ENCODE measurements at places on chromosomes 13 and 19.

- DNase-seq, result no peak
Observed at GRCh38 chr19:35608251-35608650, 4.3 kb upstream of the HAUS5 start.

GRCh38 chr13:30718661-30719524 lies 16.4 kb upstream of the ALOX5AP start:
- peak; percentile 82 for DNase-seq

DNA sequence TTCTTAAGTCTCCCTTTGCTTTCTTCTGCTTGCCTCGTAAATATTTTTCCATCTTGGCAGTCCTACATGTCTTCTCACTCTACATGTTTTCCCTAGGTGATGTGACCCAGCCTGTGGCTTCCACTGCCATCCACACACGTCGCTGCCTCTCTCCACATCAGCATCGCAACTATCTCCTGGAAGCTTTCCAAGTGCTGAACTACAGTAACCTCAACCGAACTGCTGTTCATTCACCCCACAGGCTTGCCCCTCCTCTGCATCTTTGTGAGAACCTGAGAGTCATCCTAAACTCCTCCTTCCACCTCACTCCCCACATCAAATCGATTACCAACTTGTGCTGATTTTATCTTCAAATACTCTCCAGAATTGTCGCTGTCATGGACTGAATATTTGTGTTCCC lies 41.2 kb upstream of the USPL1 start:
- no peak for DNase-seq

DNA sequence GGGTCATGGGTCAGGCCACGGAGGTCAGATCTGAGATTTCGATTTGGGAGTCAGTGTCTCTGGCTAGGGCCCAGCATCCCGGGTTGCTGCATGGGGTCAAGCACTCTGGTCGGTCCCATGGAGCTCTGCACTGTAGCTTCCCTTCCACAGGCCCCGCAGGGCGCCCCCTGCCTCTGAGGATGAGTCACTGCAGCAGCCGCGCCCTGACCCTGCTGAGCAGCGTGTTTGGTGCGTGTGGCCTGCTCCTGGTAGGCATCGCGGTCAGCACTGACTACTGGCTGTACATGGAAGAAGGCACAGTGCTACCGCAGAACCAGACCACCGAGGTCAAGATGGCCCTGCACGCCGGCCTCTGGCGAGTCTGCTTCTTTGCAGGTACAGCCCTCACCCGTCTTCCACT lies 3.6 kb downstream of the CACNG7 start:
- no peak for DNase-seq

GRCh38 chr13:93147298-93147645 lies 79.3 kb upstream of the GPC6 start:
- DNase-seq, result no peak

DNA sequence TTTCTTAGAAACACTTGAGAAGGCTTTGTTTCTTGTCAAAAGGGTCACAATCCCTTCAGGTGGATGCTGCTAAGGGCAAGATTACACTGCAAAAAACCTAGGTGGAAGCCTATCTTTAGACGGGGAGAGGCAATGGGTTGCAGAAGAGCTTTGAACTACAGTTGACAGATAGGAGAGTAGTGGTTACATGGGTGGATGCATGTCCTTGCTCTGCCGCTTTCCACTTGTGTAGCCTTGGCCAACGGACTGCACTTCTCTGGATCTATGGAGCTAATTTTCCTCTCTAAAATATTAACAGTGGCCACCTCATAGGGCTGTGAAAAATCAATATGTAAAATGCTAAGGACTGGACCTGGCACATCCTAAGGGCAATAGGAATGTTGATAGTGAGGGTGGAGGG lies 980 bp downstream of the BCKDHA start:
- DNase-seq, result no peak

DNA sequence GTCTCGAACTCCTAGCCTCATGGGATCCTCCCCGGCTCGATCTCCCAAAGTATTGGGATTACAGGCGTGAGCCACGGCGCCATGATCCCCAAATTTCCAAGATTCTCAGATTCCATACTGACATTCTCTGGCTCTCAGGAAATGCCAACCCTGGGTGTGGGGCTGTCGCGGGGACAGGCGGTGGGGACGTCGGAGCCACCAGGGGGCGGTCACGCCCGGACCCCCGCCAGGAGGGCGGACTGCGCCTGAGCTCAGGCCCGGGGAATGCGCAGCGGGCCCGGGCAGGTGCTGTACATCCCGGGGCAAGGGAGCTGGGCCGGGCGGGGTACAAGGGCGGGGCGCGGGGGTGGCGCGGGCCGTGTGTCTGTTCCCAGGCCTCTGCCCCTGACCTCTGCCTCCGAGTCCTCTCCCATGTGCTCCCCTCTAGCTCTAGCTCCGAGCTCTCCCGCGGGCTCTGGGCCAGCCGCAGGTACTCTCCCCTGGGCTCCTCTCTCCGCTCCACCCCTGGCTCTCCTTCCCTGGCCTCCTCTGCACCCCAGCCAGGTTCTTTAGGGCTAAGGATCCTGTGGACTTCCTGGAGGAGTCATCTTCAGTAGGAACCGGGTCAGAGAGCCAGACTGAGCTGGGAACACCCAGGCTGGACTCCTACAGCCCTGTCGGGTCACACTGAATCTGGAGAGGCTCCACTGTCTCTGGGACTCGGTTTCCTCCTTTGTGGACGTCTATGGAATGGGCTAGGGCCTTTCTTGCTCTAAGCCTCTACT lies 2.4 kb downstream of the PPP1R13L start:
- no peak for DNase-seq

GRCh38 chr19:50518091-50519005 lies 4.6 kb upstream of the ASPDH start:
- no peak for DNase-seq

DNA sequence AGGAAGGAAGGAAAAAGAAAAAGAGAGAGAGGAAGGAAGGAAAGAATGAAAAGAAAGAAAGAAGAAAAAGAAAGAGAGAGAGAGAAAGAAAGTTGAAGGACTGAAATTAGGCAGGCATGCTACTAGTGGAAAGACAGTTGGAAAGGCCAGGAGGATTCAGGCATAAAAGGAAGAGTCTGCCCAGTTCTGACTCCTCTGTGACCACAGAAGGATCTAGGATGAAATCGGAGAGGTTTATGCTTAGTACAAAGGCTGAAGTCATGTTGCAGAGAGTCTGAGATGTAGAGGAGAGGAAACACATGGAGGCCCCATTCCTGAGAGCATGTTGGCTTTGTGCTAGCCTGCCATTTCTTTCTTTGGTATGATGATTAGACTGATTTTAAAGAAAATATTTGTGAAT lies 246.5 kb upstream of the ARGLU1 start:
- no peak for DNase-seq

Data from non-pigmented ciliary epithelial cell (primary cell).